BE2C (cell line): ENCODE measurements at places on chromosomes 11 and 22.

- no peak for DNase-seq
Observed at GRCh38 chr11:106399076-106399511, 321.6 kb downstream of the AASDHPPT start.

- DNase-seq = no peak
Observed at GRCh38 chr11:122304306-122304705, 188.3 kb upstream of the BLID start.

DNA sequence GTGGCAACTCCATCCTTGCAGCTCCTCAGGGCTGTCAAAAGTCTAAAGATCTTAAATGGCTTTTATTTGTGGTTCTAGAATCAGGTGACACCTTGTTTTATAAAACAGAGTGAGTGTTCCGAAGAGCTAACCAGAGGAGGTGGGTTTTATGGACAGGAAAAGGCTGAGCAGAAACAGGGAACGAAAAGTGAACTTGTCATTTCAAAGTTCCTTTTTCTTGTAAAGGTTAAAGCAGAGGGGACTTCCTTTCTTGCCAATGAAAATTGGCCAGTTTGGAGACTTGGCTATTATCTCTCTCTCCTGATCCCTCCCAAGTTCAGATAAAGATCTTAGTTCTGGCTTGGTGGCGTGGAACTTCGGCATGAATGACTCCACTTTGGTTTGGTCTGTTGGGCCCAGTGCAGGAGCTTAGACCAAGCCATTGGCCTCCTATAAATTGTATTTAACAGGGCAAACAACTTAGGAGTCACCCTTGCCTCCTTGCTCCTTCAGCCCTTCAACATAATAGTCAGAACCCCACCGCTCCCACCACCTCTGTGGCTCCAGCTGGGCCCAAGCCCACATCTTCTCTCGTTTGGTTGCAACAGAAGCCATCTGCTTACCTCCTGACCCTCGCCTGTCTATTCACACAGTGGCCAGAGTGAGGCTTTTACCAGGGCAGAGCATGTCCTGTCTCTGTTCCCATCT is 102.4 kb upstream of the THY1 start:
- no peak for DNase-seq

DNA sequence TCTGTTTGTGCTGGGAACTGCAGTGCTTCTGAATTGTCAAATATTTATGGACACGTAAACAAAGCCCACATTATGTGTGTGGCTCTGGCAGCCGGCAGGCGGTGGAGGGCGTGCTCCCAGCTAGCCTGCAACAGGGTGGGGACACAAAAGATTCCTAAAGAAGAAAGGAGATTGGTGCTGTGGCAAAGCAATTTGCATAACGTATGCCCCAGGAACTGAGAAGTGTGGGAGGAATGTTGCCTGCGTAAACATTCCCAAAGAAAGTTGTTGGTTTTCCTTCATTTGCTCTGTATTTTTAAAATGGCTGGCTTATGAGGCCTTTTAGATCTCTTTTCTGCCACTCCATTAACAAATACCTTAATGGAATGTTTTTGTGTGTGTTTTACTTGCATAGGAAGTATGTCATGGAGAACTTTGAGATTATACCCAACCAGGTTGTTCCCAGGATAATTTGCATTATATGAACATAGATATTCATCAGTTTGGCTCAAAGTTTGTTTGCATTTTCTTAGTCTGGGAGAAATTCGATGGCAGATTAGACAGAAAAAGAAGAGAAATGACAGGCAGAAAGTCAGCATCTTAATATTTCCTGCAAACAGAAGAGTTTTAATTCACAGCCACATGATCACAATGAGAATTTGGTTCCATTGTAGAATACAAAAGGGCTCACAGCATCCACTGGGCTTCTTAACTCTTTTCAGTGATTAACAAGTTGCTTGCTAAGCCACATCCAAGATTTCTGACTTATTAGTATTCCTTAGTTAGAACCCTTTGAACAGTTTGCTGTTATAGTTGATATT is 41.8 kb upstream of the DLAT start:
- no peak for DNase-seq

DNA sequence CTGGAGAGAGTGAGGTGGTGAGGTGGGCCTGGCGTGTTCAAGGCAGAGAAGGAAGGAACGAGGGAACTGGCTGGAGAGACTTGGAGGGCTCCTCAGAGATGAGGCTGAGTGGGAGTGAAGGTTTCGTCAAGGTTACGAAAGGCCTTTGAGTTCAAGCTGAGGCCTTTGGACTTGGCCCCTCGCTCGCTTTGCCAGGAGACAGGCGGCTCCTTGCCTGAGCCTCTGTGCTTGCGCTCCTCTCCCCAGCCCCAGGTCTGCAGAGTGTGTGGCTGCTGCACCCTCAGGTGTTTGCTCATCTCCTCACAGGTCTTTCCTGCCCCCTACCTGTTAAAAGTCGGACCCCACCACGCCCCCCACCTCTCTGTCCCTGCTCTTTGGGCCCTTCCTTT is 91.6 kb downstream of the ATXN10 start:
- DNase-seq = no peak

DNA sequence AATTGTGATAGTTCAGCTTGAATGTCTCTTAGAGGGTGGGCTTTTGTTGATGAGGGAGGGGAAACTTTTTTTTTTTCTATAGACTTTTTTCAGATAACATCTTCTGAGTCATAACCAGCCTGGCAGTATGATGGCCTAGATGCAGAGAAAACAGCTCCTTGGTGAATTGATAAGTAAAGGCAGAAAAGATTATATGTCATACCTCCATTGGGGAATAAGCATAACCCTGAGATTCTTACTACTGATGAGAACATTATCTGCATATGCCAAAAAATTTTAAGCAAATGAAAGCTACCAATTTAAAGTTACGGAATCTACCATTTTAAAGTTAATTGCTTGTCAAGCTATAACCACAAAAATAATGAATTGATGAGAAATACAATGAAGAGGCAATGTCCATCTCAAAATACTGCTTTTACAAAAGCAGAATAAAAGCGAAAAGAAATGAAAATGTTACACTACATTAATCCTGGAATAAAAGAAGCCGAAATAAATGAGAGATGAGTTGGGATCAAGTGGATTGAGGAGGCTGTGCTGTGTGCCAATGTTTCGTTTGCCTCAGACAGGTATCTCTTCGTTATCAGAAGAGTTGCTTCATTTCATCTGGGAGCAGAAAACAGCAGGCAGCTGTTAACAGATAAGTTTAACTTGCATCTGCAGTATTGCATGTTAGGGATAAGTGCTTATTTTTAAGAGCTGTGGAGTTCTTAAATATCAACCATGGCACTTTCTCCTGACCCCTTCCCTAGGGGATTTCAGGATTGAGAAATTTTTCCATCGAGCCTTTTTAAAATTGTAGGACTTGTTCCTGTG is 3.9 kb downstream of the MALAT1 start:
- DNase-seq = no peak

DNA sequence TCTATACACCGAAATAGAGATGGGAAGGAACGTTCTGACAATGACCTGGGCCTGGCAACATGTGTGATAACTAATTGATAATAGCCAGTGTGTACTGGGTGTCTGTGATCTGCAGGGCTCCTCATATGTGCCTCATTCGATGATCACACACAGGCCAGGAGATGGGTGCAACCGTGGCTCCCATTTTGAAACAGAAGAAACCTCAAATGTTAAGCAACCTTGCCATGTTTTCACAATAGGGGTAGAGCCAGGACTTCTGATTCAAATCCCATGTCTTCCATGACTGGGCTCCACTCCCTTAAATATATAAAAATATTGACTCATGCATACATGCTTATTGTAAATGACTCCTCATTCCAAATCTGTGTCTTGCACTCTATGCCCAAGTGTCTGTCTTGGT is 11.1 kb downstream of the APOL3 start:
- DNase-seq = no peak

GRCh38 chr11:44607319-44607962 is 42.0 kb downstream of the CD82 start:
- no peak for DNase-seq

DNA sequence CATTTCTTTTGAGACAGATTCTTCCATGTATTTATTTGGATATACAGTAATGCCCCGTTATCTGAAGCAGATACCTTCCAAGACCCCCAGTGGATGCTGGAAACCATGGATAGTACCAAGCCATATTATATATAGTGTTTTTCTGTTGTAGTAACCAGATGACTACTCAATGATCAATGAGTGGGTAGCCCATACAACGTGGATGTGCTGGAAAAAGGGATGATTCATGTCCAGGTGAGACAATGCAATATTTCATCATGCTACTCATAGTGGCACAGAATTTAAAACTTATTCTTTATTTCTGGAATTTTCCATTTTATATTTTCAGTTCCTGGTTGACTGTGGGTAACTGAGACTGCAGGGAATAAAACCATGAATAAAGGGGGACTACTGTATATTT is 427.5 kb downstream of the METTL15 start:
- no peak for DNase-seq
